ENCODE measurements at places on chromosomes 5 and 9.
A peak's percentile ranks its signal among the peaks of the same experiment; 100 is the strongest.

DNA sequence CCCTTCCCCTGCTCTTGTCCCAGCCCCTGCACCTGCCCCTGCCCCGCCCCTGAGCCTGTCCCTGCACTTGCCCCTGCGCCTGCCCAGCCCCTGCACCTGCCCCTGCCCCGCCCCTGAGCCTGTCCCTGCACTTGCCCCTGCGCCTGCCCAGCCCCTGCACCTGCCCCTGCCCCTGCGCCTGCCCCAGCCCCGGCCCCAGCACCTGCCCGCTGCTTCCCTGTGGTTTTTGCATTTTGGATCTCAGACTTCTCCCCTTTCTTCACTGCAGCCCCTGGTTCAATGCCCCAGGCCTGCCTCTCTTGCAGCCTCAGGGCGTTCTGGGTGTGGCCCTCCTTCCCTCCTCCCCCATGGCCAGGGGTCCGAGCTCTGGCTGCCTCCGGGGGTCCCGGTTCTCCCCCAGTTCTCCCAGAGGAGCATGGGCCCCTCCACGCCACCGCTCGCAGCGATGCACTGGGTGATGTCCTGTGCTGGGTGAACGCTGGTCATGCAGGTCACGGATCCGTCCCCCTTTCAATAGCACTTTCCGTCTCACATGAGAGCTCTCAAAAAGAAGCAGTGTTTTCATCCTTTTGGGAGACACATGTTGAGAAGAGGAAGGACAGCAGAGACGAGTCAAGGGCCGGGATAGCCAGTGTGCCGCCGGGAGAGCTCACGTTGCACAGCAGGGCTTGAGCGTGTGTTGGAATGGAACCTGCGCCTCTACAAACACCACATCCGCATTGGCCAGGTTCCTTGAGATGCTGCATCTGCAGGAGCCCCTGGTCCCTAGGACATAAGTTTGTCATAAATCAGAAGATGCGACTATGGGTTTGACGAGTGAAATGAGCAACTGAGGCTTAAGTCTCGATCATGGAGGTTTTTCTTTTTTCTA lies 44.0 kb upstream of the IRX4 start:
- DNase-seq: peak; percentile 68

- no peak for DNase-seq
Measured at GRCh38 chr9:68496356-68496755, 44.3 kb downstream of the TMEM252 start.

GRCh38 chr5:164234321-164234720 lies 728.9 kb downstream of the MAT2B start:
- DNase-seq: no peak

GRCh38 chr5:171810227-171810626 lies 24.6 kb downstream of the SMIM23 start:
- DNase-seq: no peak

DNA sequence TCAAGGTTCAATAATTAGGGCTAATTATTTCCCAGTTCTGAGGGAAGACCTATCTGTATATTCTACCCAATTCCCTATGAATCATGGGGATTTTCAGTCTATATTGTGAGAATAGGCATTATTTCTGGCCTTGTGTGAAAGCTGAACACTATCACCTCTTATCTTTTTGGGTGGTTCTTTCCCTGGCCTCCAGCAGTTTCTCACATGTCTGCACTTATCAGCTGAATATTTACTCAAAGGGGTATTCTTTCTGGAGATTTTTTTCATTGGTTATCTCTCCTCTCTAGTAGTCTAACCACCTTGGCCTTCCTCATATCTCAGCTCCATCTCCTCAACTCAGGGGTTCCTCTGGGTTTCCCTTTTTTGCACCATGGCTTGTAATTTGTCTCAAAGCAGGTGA lies 64.9 kb upstream of the LIFR start:
- DNase-seq: no peak

- DNase-seq: no peak
Measured at GRCh38 chr5:157952374-157952685, 93.4 kb upstream of the CLINT1 start.

DNA sequence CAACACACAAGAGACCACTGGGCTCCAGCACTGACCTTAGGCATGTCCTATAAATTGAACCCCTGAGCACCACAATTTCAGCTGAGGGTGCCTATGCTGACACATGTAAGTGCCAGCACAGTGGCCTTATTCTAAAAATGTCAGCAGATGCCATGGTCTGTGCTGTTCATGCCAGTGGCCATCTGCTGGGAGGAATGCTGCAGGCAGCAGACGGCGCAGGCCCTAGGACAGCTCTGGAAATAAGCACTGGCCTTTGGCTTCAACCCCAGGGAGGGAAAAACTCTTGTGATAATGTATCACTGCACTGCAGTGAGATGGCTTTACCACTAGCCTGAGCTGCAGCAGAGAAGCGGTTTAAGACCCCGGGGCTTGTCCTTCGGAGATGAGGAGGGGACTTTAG lies 98.5 kb downstream of the SYK start:
- no peak for DNase-seq

DNA sequence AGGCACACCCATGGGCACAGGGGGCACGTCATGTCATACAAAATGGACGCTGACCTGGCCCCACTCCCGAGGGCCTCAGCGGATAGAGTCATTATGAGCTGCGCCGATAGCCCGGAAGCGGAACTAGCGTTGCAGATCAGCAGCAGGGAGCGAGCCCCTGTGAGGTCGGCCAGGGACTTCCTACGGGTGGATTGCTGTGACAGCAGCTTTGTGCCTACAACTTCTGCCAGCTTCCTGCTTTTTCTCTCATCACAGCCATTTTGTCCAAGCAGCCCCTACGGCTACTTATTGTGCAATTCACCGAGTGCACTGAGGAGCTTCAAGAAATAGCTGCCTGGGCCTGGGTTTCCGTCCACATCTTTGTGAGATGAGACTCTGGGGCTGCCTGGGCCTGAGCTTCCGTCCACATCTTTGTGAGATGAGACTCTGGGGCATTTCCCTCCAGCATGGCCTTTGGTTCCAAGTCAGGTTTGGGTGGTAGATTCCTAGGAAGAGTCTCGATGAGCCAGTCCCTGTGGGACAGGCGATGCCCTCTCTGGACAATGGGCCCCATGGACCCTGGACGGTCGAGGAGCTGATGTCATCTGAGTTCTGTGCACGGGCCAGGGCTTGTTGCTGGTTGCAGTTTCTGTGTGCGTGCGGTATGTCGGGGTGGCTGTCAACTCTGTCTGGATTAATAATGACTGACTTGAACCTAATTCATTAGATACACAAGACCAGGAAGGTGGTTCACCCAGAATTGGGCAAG lies 67.0 kb upstream of the GNE start:
- DNase-seq: no peak

DNA sequence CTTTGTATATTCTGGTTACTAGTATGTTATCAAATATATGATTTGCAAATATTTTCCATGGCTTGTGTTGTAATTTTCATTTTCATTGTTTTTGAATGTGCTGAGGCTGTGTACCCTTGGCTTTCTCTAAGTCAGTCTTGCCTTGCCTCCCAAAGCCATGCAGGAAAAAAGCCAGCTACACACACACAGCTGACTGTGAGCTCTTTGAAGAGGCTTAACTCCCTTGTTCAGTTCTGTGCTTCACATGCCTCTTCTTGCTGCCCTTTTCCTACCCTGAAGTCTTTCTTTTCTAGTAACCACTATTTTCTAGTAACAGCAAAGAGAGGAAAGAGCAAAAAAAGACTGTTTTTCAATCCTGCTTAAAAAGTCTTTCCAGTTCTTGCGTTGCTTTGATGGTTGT lies 53.9 kb downstream of the KCNN2 start:
- no peak for DNase-seq

GRCh38 chr5:149362541-149362940 lies 4.7 kb downstream of the PCYOX1L start:
- DNase-seq: no peak

DNA sequence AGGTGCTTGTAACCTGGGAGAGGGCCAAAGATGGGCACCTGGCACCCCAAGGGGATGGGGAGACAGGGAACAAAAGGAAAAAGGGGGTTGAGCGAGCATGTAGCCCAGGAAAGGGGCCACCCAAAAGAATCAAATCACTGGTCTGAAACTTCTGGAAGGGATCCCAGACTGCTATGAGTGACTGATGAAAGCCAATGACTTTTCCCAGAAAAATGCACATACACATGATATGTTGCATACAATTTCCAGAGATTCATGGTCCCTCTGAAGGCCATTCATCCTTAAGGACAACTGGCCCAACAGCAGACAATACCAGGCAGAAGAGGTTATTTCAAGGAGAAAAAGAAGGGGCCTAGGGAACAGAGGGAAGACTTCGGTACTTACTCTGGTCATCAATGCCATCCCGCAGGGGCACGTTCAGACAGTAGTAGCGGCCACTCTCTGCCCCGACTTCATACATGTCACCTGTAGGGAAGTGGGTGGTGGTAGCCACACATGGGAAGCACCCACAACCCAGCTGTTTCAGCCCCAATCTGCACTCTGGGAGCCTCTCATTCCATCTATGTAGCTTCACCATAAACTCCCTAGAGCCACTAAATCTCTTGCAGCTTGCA lies 8.4 kb downstream of the HDAC3 start:
- DNase-seq: no peak

DNA sequence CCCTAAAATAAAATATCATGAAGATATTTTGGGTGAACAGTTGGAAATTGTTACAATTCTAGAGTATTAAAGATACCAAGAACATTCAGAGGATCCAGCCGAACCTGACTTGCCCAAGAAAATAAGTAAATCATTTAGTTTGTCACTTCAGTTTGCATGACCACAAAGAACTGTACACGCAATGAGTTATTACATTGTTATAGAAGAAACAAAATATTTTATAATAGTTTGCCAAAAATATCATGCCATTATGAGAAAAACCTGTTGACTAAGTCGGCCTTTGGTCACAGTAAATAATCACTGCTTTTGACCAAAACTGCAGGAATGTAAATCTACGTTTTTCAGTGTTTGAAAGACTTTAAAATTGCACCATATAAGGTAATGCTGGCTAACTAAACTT lies 27.9 kb downstream of the TRIO start:
- no peak for DNase-seq

GRCh38 chr9:136010176-136010575 lies 49.0 kb upstream of the UBAC1 start:
- no peak for DNase-seq

DNA sequence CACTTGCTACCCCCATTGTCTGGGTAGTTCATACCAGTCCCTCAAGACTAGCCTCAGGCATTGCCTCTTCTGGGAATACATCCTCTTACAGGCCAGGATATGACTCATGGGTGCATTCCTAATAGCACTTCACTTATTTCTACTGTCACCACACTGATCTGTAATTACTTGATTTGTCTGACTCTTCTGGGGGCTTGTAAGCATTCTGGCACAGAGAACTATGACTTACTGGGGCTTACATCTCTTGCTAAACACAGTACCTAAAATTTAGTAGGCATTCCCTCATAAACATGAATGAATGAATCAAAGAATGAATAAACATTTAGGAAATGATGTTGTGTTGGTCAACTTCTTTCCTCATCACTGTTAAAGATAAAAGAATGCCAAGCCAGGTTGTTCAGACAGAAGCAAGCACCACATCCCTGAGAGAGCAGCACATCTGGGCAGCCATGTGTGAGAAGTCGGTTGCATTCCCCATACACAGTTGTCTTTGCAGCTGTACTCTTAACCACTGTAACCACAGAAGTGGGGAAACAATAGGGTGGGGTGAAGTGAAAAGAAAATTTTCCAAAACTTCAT lies 27.6 kb downstream of the IL7R start:
- DNase-seq: no peak

- no peak for DNase-seq
Measured at GRCh38 chr9:137302449-137303150, 529 bp upstream of the NRARP start.

DNA sequence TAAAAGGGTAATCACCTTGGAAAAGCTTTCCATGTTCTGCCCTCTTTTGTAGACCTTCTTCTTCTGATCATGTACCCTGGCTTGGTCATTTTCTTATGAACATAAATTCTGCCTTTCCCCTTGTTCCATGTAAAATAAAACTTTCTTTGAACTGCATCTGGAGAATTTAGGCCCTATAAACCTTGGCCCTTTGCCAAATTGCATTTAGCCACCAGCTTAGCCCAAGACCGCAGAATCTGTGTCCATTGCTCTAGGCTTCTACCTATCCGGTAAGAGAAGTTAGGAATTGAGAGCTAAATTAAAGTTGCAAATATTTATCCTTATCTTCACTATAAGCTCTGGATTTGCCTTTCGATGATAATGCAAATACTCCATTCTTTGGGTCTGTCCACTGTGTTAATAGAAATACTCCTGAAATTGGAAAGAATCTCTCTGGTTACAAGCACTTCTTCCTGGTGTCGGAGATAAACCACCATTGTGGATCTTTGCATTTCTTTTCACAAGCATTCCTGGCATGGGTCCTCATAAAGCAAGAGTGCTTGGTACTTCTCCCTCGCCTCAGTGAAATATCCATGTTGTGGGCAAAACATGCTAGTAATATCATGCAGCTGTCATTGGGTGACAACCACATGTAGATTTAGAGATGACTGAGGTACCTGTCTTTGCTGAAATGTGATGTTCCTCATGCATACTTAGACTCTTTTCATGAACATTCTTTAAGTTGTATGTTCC lies 698.0 kb upstream of the WWC1 start:
- peak; percentile 5 for DNase-seq

DNA sequence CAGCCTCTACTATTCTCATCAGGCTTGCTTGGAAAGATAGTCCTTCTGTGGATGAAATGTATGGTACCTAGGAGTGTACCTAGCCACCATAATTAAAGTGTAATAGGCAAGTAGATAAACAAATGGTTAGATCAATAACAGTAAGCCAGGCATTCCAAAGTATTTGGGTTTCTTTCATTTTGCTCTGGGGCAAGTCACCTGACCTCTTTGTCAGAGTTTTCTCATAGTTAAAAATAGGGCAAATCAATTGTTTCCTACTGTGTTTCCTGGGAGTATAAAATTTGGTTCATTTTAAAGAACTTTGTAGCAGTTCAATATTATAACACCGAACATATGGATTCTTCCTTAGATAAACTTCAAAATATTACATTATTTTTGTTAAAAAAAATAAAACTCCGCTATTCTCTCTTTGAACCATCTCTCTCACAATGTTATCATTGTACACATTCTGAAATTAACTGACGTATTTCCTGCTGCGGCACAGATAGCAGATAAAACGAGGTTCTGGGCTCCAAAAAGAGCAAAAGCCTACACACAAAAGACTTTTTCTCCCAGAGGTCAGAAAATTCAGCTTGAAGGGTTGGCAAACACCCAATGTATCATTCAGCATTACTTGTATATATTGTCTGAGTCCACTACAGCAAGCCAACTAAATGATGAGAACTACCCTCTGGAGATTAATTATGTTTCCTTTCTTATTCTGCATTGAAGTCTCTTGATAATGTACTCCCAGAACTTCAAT lies 267.9 kb downstream of the COX7C start:
- no peak for DNase-seq

DNA sequence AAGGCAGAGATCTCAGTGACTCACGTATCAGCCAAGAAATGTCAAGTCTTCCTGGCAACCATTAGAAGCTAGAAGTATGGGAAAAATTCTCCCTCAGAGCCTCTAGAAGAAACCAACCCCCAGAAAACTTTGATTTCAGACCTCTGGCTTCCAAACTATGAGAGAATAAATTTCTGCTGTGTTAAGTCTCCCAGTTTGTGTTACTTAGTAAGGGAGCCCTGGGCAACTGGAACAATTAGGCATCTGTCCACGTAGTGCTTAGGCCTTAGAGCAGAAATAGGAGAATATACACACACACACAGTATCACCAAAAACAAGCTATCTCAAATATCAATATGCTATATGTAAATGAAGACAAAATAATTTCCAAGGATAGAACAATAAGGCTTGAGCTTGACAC lies 894.8 kb upstream of the CDH10 start:
- no peak for DNase-seq

All from RPMI8226 (cell line).